ENCODE measurements at places on chromosomes 5 and 9.

- no peak for DNase-seq
Measured at GRCh38 chr9:14645648-14646047, 47.6 kb downstream of the ZDHHC21 start.

DNA sequence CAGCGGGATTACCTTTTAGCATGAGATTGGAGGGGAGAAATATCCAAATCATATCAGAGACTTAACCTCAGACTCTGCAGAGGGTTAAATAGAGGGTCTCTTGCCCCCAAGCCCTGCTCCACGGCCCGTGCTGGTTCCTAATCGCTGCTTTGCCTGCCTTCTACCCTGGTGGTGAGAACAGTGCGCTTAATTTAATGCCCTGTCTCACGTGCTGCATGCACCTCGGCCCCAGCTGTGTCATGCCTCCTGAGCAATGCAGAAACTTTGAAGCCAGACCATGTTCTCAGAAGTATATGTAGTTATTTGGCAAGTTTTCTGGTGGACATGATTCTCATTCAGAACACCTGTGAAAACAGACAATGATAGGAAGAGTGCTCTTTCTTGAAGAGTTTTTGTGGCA lies 1.4 kb downstream of the OTULIN start:
- peak; percentile 65 for DNase-seq

DNA sequence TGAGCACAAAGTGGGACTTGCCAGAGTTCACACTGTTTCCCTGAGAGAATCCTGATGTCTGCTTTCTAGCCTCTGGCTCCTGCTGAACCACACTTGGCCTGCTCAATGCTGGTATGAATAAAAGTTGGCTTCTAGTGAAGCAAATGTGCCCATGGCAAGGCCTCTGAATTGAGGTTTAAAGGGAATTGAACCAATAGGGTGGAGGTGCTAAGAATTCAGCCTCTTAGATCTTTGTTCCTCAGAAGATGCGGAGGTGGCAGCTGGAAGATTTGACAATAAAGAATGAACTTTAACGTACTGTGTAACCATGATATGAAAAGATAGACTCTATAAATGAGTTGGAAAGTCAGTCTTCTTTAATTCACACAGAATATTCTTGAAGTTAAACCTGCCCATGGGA lies 57.2 kb downstream of the RASGRF2 start:
- no peak for DNase-seq

GRCh38 chr9:130755377-130756007 lies 61.9 kb downstream of the EXOSC2 start:
- DNase-seq = no peak

DNA sequence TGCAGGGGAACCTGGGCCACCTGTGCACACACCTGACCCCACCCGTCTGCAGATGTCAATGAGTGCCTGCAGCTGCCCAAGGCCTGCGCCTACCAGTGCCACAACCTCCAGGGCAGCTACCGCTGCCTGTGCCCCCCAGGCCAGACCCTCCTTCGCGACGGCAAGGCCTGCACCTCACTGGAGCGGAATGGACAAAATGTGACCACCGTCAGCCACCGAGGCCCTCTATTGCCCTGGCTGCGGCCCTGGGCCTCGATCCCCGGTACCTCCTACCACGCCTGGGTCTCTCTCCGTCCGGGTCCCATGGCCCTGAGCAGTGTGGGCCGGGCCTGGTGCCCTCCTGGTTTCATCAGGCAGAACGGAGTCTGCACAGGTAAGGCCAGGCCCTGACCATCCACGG lies 14.5 kb upstream of the ASS1 start:
- no peak for DNase-seq

DNA sequence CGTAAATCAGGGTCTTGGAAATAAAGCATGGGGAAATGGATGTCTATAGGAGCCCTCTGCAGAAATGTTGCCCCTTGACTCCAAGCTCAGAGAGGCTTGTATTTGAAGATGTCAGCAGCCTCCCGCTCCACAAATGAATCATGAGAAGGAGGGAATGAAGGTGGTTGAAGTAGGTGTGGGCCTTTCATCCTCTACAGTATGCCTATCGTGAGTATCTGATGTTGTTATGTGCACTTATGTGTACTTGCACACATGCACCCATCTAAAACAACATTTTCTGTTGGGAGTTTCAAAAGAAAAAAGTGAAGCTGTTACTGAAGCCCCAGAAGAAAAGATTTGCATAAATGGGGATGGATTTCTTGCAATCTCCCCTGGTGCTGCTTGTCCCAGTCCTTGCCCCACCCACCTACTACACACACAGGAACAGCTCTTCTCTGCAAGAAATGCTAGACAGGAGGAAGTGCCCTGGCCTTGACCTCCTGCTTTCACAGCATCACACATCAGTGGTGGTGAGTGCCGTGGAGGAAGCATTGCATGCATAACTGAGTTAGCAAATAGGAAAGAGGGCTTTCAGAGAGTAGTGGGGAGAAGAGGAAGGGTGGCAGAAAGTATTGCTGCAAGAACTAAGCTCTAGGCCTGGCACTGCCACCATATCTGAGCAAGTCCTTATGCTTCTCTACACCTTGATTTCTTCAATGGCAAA lies 156.1 kb downstream of the SNX18 start:
- DNase-seq = peak; percentile 16

DNA sequence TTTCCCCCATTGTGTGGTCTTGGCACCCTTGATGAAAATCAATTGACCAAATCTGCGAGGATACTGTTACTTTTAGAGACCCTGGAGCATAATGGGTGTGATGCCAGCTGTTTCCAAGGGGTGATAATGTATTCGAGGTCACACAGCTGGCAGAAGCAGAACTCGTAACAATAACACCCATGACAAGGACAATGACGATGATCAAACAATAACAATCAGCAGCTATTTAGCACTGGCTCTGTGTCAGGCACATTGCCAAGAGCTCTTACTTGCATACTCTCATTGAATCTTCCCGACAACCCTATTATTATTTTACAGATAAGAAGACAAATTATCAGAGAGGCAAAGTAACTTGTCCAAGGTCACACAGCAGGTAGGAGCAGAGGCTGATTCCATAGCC lies 223.7 kb upstream of the MSX2 start:
- DNase-seq = no peak

DNA sequence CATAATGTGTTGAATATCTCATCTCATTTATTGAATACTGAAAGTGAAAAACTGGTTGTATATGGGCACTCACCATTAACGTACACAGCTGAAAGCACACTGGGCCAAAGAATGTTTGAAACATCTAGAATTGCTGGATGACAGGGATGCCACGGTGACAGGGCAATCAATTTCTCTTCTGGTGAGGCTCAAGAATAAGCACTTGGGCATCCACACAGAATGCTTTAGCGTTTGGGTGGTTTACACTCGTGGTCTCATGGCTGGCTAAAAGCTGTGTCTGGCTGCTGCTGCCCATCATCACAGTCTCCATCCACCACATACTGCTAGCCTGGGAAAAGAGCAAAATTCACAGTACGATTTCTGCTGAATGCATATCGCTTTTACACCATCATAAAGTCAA lies 30.7 kb upstream of the IL31RA start:
- no peak for DNase-seq

GRCh38 chr5:31237174-31237573 lies 43.7 kb downstream of the CDH6 start:
- DNase-seq = no peak

DNA sequence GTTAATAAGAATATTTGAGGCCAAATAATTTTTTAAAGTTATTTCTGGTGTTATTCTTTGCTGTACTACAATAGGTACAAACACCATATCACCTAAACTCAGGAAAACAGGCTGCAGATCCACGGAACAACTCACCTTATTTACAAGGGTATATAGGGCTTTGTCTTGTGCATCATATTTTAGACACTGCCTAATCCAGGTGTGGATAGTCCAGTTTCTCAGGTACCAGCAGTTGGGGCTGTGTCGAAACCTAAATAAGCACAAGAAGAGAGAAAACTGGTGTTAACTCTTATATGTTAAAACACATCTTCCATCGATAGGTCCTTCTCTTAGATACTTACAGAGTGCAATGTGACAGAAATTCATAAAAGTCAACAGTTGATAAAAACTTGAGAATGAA lies 82.2 kb downstream of the MRPS27 start:
- no peak for DNase-seq

DNA sequence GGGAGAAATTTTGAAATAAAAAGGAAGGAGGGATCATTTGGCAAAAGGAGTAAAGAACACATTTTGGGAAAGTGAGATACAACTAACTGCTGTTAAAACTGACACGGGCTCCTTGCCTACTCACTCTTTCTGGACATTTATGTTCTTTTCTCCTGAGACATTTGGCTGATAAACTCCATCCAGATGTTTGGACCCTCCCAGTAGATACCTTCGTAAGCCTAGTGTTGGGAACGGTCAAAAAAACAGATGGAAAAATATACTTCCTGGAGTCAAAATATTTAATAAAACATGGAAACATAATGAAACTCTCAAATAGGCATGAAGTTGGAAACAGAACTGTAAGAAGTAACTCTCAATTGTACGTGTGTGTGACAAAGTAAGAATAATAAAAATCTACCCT lies 360.1 kb upstream of the RIOK2 start:
- DNase-seq = no peak

- DNase-seq = no peak
Measured at GRCh38 chr5:38557308-38557710, 863 bp upstream of the LIFR start.

GRCh38 chr9:131530546-131530919 lies 530 bp downstream of the UCK1 start:
- DNase-seq = peak; percentile 41

Measured in activated CD4-positive, alpha-beta T cell treated with anti-CD3 and anti-CD28 coated beads, Interleukin-2, amount 50 U/mL, for 48 hours (primary cell).